LNCaP clone FGC (cell line): ENCODE measurements at places on chromosomes 6 and 20.

- no peak for DNase-seq
Measured at GRCh38 chr20:13554076-13554475, 84.7 kb downstream of the TASP1 start.

DNA sequence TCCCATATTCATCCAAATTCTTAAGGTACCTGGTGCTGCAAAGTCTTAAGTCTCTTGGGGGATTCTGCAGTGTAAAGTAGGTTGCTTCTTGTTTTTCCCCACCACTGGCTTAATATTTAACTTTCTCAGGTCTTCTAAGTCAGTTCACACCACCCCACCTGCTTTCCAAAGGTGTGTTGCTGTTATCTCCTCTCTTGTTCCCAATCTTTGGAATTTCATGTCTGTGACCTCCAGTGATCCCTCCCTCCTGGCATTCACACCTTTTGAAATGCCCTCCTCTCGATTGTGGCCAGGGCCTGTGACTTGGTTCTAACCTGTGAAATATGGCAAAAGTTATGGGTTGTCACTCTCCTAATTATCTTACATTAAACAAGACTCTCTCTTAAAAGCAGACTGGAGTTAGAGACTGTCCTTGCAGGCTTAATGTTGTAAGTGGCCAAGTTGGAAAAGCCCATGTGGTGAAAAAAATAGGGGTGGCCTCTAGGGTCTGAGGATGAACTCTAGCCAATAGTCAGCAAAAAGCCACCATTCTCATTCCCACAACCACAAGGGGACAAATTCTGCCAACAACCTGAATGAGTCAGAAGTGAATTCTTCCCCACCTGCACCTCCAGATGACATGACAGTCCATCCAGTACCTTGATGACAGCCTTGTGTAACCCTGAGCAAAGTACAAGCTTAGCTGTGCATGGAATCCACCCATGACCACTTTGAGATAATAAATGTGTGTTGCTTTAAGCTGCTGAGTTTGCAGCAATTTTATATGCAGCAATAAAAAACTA is 45.1 kb downstream of the ADGRF1 start:
- DNase-seq, result no peak

DNA sequence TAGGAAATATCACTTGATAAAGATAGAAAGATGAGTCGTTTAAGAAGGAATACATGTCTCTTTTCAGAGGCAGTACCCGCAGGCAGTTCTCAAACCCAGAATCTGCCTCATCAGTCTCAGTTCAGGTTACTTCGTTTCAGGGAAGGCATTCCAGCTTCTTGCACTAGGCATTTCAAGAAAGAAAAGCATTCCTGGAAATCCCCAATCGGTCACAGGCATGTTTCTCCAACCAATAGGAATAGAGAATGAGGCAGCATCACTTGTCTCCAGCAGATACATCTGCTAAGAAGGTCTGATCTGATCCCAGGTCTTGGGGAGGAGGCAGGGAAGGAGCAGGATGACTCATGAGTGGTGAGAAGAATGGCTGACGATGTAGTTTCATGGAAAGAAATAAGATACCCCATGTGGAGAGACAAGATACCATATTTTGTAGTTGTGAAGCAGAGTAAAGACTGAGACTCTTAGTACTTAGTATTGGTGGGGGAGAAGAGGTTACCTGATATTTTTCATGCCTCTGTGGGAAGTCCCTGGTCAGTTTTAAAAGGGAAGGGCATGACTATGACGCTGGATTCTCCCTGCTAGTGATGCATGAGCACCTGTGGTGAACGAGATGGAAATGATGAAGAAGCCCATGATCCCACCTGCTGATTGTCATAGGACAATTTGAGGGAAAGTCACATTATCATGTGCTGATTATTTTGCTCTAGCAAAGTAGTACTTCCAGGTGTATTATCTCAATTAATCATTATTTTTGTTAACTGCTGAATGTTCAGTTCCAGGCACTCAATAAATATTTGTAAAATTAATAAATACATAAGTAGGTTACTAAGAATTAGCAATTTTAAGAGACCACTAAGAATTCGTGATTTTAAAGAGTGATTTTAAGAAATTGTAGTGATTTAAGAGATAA is 20.3 kb upstream of the HLA-DRB1 start:
- peak; percentile 83 for DNase-seq

DNA sequence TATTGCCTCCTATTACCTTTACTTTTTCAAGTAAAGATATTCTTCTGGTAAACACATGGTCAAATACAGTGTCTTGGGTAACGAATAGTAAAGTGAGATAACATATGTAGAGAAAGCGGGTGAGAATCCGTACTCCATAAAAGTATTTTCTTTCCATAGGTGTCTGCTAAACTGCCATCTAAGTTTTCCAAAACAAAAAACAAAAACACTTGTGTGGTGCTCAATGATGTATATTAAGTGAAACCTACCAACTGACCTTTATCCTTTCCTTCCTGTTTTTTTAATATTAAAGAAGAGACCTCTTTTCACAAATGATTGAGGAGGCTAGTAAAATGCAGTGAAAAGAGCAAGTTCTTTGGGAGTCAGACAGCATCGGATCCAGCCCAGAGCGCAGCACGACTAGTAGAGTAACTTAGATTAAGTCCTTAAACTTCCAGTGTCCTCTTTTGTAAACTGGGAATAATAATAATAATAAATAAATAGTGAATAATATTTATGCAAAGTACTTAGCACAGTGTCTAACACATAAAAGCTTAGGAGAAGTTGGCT is 437 bp upstream of the CDKAL1 start:
- DNase-seq, result no peak

DNA sequence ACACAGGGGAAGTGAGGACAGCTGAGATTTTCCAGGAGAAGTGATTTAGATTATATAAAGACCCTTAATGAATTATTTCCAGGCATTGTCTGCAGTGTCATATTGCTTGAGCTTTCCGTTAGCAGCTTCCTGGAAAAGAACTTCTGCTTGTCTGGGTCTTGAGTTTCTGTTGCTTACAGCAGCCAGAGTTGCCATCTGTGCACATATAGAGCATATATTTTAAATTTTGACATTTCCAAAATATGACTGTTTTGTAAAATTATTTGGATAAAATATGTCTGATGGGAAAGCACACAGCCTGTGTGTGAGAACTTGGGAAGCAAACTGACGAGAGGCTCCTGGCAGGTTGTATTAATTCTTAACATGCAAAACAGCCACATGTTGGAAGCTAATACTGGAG is 21.0 kb upstream of the NKX2-2 start:
- no peak for DNase-seq

DNA sequence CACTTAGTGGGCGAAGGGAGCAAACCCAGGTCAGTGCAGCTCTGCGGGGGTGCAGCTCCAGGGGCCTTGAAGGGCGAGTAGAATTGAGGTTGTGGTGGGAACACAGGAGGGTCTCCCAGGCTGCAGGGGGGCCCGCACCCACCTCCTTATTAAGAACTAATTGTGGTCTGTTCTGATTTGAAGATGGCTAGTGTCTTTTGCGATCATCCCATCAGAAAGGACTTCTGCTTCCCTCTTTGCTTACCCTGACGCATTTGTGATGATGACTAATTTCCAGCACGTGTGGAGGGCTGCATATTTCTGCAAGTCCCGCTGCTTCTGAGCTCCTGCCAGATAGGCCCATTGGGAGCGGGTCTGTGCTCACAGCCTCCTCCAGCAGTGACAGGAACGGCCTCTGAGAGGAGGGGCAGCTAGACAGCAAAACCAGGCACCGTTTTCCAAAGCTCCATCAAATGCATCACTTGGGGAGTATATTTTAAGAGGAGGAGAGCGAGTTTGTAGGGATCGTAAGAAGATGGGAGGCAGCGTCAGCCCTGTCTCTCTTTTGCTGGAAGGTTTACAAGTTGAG is 268.9 kb downstream of the CDH4 start:
- no peak for DNase-seq
